ENCODE measurements at places on chromosomes 3 and 15.
A peak's percentile ranks its signal among the peaks of the same experiment; 100 is the strongest.

- no peak for DNase-seq
Observed at GRCh38 chr3:150106740-150107428, 136.2 kb upstream of the PFN2 start.

DNA sequence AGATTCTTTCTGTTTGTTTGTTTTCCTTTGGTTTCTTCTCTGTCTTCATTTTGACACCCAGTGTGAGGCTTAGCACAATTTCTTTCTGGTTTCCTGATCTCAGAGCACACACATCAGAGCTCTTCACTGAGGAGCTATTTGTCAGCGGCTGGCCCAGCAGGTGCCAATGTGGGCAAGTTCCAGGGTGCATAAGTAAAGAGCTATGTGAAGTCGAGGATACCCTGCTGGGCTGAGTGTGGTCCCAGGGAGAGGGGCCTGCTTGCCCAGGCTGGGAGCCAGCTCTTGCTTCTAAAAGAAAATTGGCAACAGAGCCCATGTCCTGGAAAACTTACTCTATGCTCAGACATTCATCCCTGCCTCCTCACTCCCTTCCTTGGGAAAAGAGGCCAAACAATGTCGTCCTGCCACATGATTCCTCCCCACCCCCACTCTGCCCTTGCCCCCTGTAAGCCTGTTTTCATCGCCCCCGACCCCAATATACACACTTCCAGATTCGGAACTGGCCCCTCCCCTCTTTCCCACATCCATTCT lies 101.2 kb downstream of the ST8SIA2 start:
- no peak for DNase-seq

DNA sequence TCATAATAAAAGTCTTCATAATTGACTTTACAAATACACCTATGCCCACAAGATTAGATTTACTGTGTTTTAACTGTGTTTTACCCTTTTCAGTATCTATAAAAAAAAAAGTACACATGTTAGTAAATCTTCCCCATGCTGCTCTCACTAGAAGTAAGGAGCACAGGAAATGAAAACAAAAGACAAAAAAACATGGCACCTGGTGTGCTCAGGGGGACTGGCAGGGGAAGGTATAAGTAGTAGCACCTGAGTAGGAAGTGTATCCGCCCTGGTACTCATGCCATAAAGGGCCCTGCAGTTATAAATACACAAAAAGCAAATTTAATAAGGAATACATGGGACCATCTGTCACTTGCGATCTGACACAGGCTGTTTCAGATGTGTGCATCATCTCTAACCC lies 8.9 kb upstream of the ALDH1A2 start:
- DNase-seq: no peak

GRCh38 chr3:52289747-52290595 lies 2.3 kb downstream of the GLYCTK start:
- DNase-seq: no peak

GRCh38 chr3:53109190-53109589 lies 21.0 kb downstream of the RFT1 start:
- no peak for DNase-seq

DNA sequence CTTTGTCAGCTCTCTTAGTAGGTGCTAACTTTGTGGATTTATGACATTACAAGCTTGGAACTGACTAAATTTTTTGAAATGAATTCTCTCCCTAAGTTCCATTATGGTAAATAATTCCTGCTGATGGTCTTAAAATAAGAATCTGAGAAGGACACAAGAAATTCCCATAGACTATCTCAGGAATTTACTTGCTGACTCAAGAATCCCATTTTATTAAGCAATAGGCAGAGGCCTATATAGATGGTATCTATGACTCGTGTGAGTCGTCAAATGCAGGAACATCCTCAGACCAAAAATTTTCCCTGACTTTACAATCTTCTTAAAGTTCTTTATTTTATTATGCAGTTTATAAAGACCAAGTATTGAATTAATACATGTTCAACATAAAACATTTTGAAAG lies 30.7 kb upstream of the CBLB start:
- no peak for DNase-seq

DNA sequence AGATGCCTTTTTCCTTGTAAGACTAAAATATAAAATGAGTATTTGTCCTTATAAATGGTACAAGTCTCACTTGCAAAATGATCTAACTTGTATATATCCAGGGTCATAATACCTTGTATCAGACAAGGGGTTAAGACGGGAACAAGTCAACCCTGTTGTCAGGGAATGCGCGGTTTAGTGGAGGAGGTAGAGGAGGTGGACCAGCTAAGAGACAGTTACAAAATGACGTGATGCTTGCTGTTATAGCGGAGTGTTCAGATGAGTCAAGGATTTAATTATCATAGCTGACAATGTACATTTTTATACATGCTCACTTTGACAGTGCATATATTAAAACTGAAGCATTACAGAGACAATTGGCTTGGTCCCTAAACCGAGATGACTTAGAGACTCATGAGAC lies 26.8 kb upstream of the KLHL25 start:
- no peak for DNase-seq

GRCh38 chr15:49558929-49559328 lies 61.7 kb downstream of the FAM227B start:
- no peak for DNase-seq

GRCh38 chr15:101093958-101094357 lies 157.9 kb downstream of the CHSY1 start:
- no peak for DNase-seq

DNA sequence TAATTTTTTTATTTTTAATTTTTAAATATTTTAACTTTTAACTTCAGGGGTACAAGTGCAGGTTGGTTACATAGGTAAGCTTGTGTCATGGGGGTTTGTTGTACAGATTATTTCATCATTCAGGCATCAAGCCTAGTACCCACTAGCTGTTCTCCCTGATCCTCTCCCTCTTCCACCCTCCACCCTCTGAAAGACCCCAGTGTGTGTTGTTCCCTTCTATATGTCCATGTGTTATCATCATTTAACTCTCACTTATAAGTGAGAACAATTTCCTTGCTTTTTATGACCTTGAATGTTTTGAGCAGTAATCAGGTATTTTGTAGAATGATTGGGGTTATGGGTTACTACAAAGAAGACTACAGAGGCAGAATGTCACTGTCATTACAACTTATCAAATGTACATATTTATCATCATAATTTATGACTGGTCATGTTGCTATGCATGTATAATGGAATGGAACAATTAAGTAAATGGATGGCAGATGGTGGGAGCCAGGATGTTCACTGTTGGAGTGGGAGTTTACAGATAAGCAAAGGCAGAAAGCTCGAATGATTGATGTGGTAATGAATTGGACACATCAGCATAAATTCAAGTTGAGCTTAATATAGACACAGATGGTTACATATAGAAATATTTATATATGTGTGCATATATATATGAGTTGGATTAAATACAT lies 563.8 kb upstream of the ROBO1 start:
- DNase-seq: no peak

GRCh38 chr3:170046269-170047132 lies 8.7 kb downstream of the GPR160 start:
- no peak for DNase-seq

- DNase-seq: peak; percentile 68
Observed at GRCh38 chr15:78944669-78945407, at the start of gene CTSH. CTSH (minus strand) TSS chr15:78945046; CDS start chr15:78944981, 65 bp downstream.

DNA sequence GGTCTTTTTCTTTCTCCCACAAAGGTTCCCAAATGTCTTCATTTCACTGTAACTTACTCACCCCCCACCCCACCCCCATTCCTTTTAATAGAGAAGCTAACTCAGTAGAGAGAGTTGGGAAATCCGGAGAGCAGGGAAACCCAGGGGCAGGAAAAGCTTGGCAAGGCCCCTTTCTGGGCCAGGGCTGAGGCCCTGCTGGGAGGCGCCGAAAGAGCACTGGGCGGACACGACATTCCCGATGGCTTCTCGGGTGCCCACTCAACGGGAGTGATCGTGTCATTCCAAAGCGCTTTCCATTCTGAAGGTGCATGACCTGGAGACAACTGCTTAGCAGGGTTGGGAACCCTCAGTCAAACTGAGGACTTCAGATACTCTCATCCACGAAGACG lies 1.6 kb upstream of the DALRD3 start:
- no peak for DNase-seq

GRCh38 chr3:56366641-56367162 lies 101.6 kb downstream of the ERC2 start:
- no peak for DNase-seq

GRCh38 chr15:75090388-75090734 lies 67.0 kb downstream of the PPCDC start:
- DNase-seq: no peak

DNA sequence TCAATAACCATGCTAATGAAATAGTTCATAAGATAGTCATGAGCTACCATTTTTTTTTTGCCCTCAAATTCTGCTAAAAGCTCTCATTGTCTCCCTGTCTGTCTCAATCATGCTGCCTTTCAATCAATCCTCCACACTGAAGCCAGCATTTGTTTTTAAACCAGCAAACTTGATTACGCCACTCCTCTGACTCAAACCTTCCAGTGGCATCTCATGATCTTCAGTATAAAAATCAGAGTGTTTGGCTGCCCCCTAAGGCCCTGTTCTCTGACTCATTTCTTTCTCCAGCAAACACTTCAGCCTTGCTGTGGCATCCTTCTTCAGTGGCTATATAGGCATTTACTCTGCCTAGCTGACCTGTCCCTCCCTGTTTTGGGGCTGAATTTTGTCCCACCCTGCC lies 36.0 kb upstream of the EOMES start:
- DNase-seq: no peak

- DNase-seq: no peak
Observed at GRCh38 chr3:194930377-194931204, 244.9 kb downstream of the FAM43A start.

DNA sequence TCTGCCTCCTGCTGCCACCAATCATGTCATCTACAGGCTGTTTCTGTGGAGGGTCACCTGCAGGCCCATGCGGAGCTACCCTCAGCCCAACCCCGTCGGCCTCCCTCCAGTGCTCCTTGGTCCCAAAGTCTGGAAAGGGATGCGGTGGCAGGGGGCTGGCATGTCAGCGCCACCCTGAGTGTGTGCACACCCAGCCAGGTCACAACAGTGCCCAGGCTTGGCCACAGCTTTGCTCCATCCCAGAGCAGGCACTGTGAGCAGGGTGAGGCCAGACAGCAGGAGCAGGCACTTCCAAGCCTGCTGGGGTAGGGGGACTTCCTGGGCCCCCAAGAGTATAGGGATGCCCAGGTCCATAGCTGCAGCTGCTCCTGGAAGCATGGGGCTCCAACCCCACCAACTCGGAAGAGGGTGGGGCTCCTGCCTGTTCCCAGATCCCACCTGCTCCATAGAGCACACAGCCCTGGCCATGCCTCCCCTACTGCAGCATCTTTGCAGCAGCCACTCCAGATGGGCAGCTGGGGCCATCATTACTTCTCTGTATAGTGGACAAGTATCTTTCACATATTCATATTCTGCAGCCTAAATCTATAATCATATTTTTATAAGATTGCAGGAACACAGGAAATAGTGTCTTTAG lies 109.3 kb downstream of the CBLB start:
- DNase-seq: no peak

DNA sequence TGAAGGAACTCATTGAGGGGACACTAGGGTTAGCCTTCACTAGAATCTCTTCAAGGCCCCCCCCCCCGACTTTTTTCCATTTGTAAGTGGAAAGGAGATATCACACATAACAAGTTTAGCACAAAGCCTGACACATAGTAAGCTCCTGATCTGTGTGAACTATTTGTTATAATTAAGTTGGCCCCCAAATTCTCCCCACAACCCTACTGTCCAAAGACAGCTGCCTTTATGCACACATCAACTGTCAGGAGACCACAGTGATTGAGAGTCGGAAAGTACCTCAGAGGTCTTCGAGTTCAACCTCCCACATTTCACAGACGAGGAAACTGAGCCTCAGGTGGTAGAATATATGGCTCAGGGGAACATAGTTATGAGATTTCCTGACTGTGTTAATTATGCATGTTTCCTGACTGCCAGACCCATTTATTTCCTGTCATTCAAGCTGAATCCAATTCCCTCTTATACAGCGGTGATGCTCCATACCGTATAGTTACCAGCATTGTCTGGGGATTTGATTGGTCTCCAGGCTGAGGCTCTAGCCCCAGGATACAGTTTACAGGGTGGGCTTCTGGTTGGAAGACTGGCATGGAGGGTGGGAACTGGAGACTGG lies 227.4 kb upstream of the CMC1 start:
- no peak for DNase-seq

DNA sequence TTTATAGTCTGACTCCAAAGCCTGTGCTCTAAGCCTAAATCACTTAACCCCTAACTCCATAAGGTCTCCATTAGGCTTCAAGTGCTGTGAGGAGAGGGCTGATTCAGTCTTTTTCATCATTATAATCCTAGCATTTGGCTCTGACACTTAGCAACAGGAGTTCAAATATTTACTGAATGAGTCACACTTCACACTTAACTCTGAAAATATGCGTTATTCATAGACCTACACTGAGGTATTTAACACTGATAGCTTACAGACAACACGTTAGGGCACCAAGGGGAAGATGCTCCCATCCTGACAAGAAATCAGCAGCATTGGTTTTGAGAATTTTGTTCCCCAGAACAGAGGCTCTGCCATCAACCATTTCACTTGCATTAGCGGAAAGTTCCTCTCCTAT lies 53.5 kb downstream of the MSL2 start:
- DNase-seq: no peak

GRCh38 chr15:57626713-57627440 lies 35.2 kb downstream of the MYZAP start:
- no peak for DNase-seq

DNA sequence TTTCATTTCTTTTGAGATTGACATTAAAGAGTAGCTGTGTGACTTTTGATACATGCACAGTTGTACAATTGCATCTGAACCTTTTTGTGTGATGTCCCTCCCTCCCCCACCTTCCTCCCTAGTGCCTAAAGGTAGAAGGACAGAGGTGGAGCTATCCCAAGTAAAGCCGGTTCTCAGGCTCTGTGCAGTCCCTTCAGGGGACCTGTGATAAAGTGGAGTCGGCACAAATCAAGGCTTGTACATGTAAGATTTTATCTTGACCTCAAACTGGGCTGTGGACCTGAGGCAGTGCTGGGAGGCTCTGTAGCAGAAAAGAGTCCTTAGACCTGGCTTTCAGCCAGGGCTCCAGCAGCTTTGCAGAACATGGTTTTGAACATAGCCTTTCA lies 55.5 kb upstream of the CMTM7 start:
- DNase-seq: no peak

DNA sequence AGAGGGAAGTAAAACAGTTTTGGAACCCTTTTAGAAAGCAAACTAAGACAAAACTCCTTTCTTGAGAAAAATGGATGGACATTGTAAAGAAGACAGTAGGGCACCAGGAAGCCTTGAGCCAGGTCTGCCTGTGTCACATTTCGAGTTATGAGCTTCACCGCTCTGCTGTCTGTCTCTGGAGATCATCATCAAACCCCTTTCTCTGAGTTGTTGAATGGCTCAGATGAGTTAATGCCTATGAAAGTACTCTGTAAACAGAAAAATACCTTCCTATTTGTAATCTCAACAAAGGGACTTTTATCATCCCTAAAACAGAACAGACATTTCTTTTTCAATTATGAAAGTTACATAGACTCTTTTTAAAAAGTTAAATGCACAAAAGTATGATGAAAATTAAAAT lies 145.8 kb downstream of the LPP start:
- no peak for DNase-seq

- DNase-seq: no peak
Observed at GRCh38 chr3:98483626-98484025, 13.9 kb upstream of the OR5K2 start.
